Effector memory CD8-positive, alpha-beta T cell (primary cell): ENCODE measurements at places on chromosomes 11 and 22.

GRCh38 chr22:19849835-19850762, 4.6 kb downstream of the GNB1L start:
- no peak for DNase-seq

DNA sequence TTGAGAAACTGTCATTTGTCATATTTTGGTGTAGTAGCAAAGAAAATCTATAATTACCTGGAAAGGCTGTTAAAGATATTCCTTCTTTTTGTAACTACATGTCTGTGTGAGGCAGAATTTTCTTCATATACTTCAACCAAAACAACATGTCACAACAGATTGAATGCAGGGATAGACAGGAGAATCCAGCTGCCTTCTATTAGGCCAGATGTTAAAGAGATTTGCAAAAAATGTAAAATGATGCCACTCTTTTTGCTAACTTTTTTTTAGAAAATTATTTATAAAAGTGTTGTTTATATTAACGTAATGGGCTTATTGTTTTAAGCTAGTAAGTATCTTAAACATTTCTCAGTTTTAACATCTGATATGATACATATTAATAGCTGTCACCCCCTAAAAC, 12.7 kb downstream of the DGKZ start:
- DNase-seq: no peak

DNA sequence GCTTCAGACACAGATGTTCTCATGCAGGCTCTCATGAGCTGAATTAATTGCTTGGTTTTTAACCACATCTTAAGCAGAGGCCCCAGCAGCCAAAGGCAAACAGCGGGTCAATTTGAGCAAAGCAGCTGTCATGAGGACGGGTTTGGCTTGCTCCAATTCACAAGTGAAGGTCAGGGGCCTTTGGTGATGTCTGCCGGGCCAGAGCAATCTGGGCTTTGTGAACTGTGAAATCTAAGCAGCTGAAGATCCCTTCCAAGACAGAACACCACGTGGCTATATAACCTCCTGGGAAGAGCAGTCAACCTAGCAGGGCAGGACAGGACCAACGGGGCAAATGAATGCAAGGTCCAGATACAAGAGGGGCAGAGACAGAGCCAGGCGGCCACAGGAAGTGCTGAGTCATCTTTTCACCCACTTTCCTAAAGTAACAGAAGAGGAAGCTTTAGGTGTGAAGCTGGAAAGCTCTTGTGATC, 187.3 kb upstream of the B3GAT1 start:
- no peak for DNase-seq

DNA sequence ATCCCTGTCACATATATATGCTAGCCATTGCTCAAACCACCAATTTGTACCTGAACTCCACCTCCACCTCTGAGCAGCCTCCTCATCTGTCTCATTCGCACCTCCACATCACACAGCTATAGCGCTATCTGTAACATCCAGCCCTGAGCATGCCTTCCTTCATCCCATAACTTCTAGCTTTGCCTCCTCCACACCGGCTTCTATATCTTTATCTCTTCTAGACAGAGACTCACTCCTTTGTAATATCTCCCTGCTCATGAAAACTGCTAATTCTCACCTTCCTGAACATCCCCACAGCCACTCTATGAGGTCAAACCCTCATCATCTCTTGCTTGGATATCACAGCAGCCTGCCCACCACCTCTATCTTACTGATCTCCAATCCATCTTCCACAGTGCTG, 5.9 kb downstream of the SIAE start:
- DNase-seq: no peak

DNA sequence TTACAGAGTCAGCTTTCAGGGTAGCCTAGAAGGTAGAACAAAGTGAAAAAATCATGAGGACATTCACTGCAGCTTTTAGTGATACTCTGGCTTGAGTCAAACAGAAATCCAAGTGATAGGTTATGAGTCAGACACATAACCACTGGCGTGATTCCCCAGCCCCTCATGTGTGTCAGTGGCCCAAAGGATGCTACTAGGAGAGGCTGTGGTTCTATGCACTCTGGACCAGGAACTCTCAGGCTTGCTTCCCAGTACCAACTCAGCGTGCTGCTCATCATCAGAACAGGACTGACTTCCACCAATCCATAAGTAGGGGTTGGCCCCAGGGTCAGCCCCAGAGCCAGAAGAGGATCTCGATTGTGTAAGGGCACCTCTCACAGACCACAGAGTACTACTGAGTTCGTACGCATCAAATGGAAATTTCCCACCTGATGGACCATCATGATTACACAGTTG, 116.8 kb downstream of the MED15 start:
- DNase-seq: no peak

GRCh38 chr11:70490723-70491558, 92.6 kb downstream of the CTTN start:
- no peak for DNase-seq

GRCh38 chr11:4049006-4049405, 45.6 kb upstream of the RRM1 start:
- no peak for DNase-seq

DNA sequence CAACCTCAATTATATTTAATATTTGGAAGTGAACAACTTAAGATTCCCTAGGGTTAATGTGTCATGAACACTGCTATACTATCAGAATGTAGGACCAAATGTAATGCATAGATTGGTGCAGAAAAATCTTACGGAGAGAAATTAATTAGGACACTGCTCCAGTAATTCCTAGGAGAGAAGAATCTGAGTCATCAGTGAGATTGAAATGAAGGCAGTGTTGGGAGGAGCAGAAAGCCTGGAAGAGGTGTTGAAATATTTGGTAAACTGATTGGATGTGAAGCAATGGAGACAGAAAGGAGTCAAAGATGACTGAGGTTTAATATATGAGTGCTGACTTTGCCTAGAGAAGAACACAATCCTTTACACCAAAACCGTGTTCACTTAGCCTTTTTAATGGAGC, 836.0 kb downstream of the FAM181B start:
- no peak for DNase-seq

- DNase-seq: no peak
These were observed 687.8 kb downstream of the KCNA4 start for GRCh38 chr11:29328961-29329441.

DNA sequence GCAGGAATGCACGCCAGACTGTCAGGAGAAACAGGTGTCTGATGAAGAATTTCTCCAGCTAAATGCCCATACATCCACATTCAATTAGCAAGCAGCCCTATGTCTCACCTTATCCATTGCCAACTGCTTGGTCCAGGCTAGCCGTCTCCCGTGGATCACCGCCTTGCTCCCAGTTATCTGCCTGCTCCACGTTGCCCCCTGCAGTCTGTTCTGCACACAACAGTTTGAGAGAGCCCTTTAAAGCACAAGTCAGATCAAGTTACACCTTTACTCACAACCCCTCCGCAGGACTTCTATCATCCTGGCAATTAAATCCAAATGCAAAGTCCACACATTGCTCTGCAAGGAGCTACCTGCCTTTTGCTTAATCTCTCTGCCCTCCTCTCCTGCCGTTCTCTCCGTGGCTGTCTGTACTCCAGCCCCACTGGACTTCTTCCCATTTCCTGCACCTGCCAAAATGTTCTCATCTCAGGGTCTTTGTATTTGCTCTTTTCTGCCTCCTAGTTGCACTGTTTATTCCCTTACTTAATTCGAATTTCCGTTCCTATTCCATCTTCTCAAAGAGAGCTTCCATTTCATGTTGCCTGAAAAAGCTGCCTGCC, 185.3 kb upstream of the LARGE1 start:
- DNase-seq: no peak

GRCh38 chr11:134524896-134525845, 113.1 kb upstream of the B3GAT1 start:
- no peak for DNase-seq

DNA sequence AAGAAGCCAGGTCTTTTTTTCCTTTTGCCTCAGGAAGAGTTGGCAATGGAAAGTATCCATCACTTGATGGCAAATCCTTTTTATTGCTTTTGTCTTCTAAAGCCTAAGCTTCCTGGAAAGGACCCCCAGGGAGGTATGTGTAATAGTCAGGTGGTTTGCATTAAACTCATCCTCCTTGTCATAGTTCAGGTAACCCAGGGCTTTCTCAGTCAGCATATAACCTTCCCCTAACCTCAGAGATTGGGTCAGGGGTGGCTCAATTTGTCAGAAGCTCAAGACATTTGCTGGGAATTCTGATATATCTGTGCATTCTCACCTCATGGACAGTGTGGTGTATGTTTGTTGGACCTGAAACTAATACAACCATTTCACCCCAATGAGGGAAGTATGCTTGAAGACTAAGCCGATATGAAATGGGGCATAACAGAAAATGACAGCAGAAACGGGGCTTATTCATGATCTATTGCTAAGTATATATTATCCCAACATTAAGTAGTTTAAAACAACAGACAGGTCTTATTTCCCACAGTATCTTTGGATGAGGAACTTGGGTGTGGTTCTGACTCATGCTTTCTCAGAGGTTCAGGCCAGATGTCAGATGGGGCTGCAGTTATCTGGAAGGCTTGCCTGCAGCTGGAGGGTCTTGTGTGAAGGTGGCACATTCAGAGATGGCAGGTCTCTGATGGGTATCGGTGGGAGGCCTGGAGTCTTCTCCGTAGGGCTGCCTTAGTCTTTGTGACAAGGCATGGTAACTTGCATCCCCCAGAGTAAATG, 135.8 kb upstream of the SPON1 start:
- no peak for DNase-seq

DNA sequence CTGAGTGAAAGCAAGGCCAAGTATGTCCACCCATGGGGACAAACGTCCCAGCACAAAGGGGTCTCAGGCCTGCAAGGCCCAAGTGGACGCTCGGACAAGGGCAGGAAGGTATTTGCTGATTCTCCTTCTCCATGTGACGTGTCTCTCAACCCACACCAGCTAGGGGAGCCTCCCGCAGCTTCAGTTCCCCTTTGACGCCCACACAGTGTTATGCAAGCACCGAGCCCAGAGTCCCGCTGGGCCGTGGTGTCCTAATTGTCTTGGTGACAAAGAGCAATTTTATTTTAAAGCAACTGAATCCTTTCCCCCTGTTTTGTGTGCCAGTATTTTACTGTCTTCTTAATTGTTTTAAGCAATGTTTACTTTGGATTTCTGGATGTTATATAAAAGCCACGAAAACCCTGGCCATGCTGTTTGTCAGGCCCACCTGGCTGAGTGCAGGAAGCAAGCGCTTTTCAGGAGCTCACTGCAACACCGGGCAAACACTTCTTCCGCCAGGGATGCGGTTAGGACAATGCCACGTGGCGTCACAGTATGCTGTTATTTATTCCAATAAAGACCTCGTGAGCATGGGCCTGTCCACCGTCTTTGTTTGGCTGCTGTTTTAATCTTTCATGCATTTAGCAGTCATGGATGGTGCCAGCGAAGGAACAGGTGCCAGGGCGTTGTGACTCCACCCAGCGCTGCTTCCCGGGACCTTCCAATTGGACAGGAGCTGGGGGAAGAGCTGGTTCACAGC, 8.2 kb upstream of the PARVG start:
- DNase-seq: no peak

- DNase-seq: no peak
These were observed 7.0 kb downstream of the ROBO3 start for GRCh38 chr11:124872280-124872679.

DNA sequence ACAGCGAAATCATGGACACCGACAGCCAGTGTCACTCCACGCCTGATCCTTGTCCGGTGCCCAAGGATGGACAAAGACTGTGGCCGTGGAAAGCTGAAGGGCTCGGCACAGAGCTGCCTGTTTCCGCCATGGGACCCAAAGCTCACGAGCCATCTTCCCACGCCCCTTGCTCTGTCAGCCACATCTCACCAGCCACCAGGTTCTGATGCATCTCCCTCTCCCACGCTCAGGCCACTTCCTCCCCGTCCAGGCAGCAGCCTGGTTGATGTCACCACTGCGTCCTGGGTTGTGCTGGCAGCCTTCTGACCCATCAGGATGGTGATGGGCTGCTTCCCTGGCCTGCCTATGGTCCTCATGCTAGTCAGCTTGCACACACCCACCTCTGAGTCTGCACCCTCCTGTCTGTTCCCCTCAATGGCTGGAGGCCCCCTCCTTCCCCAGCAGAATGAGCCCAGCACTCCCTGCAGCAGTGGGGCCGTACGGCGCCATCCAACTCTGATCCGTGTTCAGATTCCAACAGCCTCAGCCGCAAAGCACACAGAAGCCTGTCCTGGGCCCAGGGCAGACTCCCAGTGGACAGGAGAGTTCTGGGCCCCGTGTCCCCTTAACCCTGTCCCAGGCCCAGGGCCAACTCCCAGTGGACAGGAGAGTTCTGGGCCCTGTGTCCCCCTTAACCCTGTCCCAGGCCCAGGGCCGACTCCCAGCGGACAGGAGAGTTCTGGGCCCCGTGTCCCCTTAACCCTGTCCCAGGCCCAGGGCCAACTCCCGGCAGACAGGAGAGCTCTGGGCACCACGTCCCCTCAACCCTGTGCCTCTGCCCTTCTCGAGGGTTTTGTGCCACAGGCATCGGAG, 259.5 kb downstream of the BRD1 start:
- DNase-seq: no peak

- no peak for DNase-seq
These were observed 8.6 kb downstream of the NXPE1 start for GRCh38 chr11:114551060-114551459.

DNA sequence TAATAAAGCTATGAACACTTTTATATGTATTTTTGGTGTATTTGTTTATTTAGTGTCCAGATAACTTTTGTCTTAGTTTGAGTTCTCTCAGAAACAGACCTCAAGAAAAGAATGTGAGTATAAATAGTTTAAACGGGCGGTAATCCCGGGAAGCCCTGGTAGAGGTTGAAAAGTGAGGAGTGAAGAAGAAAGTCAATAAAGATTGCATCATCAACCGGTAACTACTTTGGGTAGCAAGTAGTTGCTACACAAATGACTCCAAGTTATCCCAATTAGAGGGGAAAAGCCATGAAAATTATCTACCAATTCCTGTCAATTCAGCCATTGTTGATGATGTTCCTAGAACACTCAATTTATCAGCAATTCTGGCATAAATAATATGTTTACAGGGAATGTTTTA, 870.3 kb upstream of the RAG2 start:
- no peak for DNase-seq

DNA sequence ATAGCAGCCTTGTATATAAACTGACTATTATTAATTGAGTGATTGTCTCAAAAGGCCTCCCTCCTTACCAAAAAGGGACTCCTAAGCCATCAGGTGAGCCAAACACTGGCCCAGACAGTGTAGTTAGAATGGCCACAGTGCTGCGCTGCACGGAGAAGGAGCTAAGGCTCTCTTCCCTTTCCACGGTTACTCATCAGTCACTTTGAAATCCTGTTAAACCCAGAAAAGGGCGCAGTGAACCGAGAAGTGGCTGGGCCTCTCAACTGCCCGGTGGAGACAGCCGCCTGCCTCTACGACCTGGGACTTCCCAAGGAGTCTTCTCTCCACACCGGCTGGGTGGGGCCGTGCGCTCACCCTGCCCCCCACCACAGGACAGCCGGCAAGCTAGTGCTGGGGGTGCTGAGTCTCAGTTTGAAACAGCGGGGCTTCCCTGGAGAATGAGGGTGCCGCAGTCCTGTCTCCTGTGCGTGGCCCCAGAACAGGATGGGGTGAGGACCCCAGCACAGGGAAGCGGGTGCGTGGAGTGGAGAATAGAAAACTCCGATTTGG, 1.3 kb downstream of the MYH9 start:
- no peak for DNase-seq

DNA sequence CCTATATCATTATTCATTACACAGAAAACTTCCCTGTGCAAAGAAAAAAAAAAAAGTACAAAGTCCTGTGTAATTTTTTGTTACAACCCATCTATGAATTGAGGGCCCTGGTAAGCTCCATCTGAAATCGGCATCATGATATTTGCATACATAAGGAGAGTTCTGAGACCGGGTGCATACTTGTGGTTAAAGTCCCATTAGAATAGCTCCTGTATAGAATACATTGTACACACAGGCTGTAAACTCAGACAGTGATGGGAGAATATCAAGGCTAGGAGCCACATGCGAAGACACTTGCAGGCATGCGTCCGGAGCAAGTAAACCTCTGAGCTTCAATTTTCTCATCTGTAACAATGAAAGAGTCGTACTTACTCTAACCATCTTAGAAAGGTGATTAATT, 353.2 kb downstream of the ETS1 start:
- no peak for DNase-seq
